ENCODE measurements at places on chromosomes 4 and X. TPM values are rescaled to one million over a fixed set of nuclear protein-coding genes. Genes with fewer than 3 reads are reported as not detected.

The HTN3 gene
- not detected for total RNA-seq

The CLDN22 gene
- total RNA-seq, result not detected

The GUF1 gene
- 41.3 TPM for total RNA-seq

The ODAPH gene
- total RNA-seq, result not detected

The TEX11 gene
- not detected for total RNA-seq

The FOXR2 gene
- not detected for total RNA-seq

The NEXMIF gene
- total RNA-seq, result 0.02 TPM

The GPR50 gene
- not detected for total RNA-seq

The DCHS2 gene
- total RNA-seq, result 0.09 TPM

The FGF13 gene
- not detected for total RNA-seq

The NDNF gene
- total RNA-seq, result 0.13 TPM

The MGAT4D gene
- total RNA-seq, result not detected

The GNRHR gene
- not detected for total RNA-seq
